ENCODE measurements at places on chromosomes 3 and 15. TPM values are rescaled to one million over a fixed set of nuclear protein-coding genes. Genes with fewer than 3 reads are reported as not detected.

STAB1 gene
- 866 TPM for total RNA-seq

CD80 gene
- not detected for total RNA-seq

ZIC1 gene
- total RNA-seq = 4.1 TPM

GABRR3 gene
- total RNA-seq = not detected

DNA sequence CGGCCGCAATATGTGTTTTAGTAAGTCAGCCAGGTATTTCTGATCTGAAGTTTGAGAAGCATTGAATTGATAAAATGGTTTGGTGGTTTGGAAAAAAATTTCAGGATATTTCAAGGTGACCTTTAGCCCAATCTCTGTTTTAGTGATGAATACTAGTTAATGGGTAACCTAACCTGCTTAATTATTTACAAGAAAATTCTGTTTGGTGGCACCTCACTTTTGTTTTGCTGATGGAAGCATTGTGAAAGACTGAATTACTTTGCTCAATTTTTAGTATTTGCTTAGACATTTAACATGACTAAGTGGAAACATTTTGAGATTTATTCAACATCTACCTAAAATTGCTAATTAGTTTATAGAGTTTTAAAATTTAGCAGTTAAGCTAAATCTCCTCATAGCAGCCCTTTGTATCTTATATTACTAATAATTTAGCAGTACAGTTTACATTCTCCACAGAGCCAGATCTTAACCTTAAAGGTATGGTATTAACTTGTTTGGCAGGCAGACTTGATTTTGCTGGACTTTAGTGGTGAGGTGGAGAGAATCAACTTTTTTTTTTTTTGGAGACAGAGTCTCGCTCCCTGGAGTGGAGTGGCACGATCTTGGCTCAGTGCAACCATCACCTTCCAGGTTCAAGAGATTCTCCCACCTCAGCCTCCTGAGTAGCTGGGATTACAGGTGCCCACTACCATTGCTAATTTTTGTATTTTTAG lies 35.4 kb downstream of the GRAMD1C start:
- no peaks in the 10 kb centered on the region for H3K4me1 ChIP-seq
- no peak for DNase-seq
- peaks cover 12% of the 10 kb centered on the region for H3K36me3 ChIP-seq
- no peak overlapping the region for H3K4me3 ChIP-seq
- no peak overlapping the region for H3K27ac ChIP-seq
- H3K27me3 ChIP-seq = no peaks in the 10 kb centered on the region

DNA sequence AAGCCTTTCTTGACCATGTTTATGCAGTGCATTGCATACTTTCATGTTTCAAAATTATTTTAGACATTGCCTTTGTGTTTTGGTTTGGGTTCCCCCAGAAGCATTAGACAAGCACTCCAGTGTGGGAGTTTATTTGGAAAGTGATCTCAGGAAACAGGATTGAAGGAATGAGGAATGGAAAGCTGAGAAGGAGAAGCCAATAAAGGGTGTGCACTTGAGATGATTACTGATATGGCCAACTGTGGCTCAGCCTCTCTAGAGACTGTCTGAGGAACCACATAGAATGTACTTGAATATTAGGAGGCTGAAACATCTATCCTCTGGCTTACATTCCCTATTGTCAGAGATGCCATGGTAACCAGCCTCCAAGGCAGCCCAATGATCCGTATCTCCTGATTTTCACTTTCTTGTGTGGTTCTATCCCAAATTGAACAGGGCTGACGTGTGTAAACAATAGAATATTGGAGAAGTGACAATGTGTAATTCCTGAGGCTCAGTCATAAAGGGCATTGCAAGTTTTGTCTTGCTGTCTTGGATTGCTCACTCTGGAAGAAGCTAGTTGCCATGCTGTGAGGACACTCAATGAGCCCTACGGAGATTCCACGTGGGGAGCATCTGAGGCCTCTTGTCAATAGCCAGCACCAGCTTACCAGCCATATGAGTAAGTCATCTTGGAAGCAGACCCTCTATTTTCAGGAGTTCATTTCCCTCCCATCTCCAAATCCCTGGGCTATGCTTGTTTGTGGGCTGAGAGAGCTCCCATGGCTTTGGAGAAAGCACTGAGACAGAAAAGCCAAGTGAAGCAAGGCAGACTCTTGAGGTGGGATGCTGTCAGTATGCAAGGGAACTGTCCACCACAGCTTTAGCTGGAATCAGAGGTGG lies 84.7 kb downstream of the SCN11A start:
- H3K27me3 ChIP-seq = no peaks in the 10 kb centered on the region
- no peaks in the 10 kb centered on the region for H3K4me1 ChIP-seq
- DNase-seq = no peak
- H3K36me3 ChIP-seq = no peaks in the 10 kb centered on the region
- H3K27ac ChIP-seq = no peak overlapping the region

- no peaks in the 10 kb centered on the region for H3K36me3 ChIP-seq
- H3K4me3 ChIP-seq = peak overlapping the region; percentile 84
- no peak for DNase-seq
- peaks cover 11% of the 10 kb centered on the region for H3K27me3 ChIP-seq
Measured at GRCh38 chr15:45635763-45636292, 999 bp downstream of the SQOR start.

DNA sequence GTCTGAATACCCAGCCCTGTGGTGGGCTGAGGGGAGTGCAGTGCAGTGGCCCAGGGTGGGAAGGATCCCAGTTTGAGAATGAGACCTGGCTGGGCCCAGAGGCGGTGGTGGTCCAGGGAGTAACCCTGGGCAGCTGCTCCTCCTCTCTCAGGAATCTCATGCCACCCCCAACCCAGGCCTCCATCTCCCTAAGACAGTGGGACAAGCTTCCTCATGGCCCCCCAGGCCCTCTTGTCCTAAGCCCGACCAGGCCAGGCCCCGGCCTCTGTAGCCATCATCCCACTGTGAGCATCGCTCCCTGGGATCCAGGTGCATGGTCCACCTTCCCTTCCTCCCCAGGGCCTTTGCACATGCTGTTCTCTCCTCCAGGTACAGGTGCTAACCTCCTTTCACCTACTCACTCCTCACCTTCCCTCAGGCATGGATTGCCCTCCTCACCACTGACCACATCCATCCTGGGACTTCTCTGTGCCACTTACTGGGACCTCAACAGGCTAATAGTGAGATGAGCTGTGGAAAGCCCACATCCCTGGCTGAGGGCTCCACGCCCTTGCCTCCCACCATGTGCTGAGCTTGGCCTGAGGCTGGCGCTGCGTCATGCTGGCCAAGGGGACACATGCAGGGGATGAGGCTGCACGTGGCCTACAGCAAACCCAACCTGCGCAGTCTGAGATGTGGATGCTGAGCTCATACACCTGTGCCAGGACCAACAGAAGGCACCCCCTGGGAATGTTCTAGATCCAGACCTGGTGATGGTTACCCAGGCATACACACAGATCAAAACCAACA lies 9.9 kb downstream of the CHDH start:
- DNase-seq = no peak
- no peak overlapping the region for H3K4me3 ChIP-seq
- H3K36me3 ChIP-seq = no peaks in the 10 kb centered on the region
- H3K4me1 ChIP-seq = no peaks in the 10 kb centered on the region

DNA sequence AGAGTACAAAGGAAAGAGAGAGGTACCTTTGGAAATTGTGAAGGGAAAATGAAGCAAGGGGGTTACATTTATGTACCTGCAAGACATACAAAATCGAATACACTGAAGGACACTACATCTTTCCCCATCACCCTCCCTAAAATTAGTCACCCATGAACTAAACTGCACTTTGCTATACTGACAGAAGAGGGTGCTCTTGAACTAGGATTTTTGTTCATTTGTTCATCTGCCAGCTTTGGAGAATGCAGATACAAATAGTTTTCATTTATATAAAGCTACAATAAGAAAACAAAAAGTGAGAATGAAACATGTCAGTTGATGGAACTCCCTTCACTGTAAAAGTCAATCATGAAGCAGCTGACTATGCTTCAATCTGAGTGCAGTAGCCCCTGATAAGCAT lies 55.7 kb downstream of the PCCB start:
- DNase-seq = no peak
- H3K27me3 ChIP-seq = peaks cover 1% of the 10 kb centered on the region
- peaks cover 12% of the 10 kb centered on the region for H3K36me3 ChIP-seq
- H3K4me1 ChIP-seq = no peaks in the 10 kb centered on the region

DNA sequence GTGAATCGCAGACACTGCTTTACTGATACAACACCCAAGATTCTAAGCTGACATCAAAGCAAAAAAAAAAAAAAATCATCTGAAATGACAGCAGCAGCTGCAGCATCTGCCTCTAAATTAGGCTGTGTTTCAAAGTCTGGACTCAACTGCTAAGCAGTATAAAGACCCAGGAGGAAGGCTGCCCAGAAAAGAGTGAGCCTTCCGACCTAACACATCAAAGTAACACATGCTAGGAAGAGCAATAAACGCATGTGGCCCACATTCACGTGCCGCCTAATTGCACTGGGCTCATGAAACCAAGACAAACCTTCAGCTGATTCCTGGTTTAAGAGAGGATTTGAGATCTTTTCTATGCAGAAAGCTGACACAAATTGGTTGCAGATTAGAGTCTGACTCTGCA lies 317.1 kb downstream of the ZIC4 start:
- no peak for DNase-seq
- H3K36me3 ChIP-seq = no peaks in the 10 kb centered on the region
- no peak overlapping the region for H3K4me3 ChIP-seq
- H3K4me1 ChIP-seq = peaks cover under 1% of the 10 kb centered on the region

GRCh38 chr3:151009981-151010380 lies 37.5 kb upstream of the CLRN1 start:
- H3K27me3 ChIP-seq = no peaks in the 10 kb centered on the region
- H3K36me3 ChIP-seq = no peaks in the 10 kb centered on the region
- no peak overlapping the region for H3K27ac ChIP-seq
- no peaks in the 10 kb centered on the region for H3K4me1 ChIP-seq
- H3K4me3 ChIP-seq = no peak overlapping the region

- no peaks in the 10 kb centered on the region for H3K27me3 ChIP-seq
- H3K27ac ChIP-seq = no peak overlapping the region
- H3K4me1 ChIP-seq = no peaks in the 10 kb centered on the region
- no peaks in the 10 kb centered on the region for H3K36me3 ChIP-seq
- DNase-seq = no peak
Measured at GRCh38 chr3:35322070-35322469, 317.3 kb upstream of the ARPP21 start.

GRCh38 chr3:112074616-112075497 lies 11.3 kb upstream of the C3orf52 start:
- H3K36me3 ChIP-seq = no peaks in the 10 kb centered on the region
- no peak overlapping the region for H3K4me3 ChIP-seq
- H3K27ac ChIP-seq = no peak overlapping the region

- H3K4me1 ChIP-seq = no peaks in the 10 kb centered on the region
- H3K36me3 ChIP-seq = no peaks in the 10 kb centered on the region
Measured at GRCh38 chr3:77244981-77245380, 205.1 kb downstream of the ROBO2 start.

GRCh38 chr15:70976851-70977250 lies 84.2 kb downstream of the LRRC49 start:
- no peaks in the 10 kb centered on the region for H3K4me1 ChIP-seq
- H3K27me3 ChIP-seq = no peaks in the 10 kb centered on the region
- DNase-seq = no peak
- H3K4me3 ChIP-seq = no peak overlapping the region
- H3K36me3 ChIP-seq = no peaks in the 10 kb centered on the region
- H3K27ac ChIP-seq = no peak overlapping the region
